Hematopoietic multipotent progenitor cell treated with erythropoietin and hydrocortisone succinate and interleukin-3 and kit ligand, for 4 days (in vitro differentiated cells): ENCODE measurements at places on chromosomes 3 and 15.

DNA sequence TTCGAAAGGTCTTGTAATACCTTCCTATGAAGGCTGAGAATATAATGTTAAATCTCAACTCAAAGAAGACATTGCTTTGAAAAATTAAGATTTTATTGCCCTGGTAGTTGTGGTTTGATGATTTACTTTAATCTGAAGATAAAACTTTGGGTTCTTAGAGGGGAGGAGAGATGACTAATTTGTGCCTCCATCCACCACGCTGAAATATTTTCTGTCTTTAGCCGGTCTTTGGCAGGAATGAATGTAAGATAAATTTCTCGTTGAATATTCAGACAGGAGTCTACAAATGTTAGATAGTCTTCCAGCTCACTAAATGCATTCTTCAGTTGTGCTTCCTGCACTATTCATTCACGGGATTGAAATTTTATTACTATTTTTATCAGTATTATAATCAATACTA is 844.3 kb upstream of the NR2F2 start:
- DNase-seq: no peak

DNA sequence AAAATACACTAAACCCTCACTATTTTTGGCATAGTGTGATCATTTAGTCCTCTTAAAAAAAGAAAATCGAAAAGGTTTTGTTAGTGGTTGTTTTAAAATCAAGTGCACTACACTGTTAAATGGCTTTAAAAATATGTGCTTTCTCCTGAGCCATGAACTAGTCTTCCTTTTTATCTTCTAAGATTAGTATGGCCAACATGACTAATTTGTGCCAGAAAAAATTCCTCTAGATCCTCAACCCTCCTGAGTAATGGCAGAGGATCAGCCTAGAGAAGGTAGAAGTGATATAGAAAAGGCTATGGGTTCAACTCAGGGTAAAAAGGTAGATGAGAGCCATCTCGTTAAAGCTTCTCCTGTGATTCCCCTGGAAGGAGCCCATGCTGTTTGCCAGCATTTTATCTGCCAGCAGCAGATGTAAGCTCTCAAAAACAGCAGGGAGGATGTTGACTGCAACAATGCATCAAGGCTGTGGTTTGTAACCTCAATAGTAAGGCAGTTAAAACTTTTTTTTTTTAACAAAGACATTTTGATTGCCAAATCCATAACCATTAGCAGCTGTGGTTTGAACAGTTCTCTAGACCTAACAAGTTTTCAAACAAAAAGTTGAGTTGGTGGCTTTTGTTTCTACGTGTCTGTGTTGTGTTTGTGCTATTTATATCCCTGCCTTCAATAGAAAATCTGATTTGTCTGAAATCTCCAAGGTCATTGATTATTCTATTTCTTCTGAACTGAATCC is 30.2 kb upstream of the ZNF609 start:
- DNase-seq: peak; percentile 97

GRCh38 chr3:194598771-194599557 is 34.3 kb downstream of the TMEM44 start:
- no peak for DNase-seq

DNA sequence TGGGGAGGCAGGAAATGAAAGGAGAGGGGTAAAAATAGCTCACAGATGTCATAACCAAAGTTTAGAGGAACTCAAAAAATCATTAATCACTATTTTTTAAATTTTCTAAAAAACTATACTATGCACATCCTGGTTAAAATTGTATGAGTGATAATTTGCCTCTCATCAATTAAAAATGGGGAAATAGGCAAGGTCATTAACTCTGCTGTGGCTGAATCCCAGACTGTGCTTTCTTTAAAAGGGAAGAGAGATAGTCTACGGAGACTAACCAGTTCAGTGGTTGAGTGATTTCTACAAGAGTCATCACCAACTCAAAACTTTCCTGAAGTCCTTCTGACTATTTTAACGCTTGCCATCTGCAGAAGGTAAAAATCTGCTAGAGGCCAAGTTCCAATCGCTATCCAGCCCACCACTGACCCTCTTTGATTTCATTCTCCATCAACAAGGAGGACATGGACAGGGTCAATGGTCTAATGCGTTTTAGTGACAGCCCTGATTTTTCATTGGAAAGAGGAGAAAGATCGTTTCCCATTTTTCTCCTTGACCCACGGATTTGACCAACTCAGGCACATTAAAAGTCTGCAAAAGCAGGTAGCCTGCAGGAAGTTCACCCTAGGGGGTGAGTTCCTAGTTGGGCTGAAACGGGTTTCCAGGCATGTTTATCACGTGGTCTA is 850 bp downstream of the SUCLG2 start:
- no peak for DNase-seq

GRCh38 chr3:18575573-18575972 is 150.4 kb upstream of the SATB1 start:
- no peak for DNase-seq

DNA sequence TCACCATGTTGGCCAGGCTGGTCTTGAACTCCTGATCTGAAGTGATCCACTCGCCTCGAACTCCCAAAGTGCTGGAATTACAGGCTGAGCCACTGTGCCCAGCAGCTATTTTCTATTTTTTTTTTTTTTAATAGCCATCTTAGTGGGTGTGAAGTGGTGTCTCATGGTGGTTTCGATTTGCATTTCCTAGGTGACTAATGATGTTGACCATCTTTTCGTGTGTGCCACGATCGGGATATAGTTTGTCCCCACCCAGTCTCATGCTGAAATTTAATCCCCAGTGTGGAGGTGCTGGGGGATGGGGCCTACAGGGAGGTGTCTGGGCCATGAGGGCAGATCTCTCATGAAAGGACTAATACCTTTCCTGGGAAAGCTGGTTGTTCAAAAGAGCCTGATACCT is 41.8 kb upstream of the MUC13 start:
- DNase-seq: no peak

GRCh38 chr3:10516544-10517452 is 11.4 kb upstream of the ATP2B2 start:
- DNase-seq: no peak

GRCh38 chr3:169118666-169119370 is 544.7 kb downstream of the MECOM start:
- peak; percentile 31 for DNase-seq

- peak; percentile 96 for DNase-seq
Measured at GRCh38 chr3:129314386-129315222, 35.9 kb downstream of the HMCES start.

GRCh38 chr15:35194296-35194695 is 109.2 kb upstream of the NANOGP8 start:
- DNase-seq: no peak

DNA sequence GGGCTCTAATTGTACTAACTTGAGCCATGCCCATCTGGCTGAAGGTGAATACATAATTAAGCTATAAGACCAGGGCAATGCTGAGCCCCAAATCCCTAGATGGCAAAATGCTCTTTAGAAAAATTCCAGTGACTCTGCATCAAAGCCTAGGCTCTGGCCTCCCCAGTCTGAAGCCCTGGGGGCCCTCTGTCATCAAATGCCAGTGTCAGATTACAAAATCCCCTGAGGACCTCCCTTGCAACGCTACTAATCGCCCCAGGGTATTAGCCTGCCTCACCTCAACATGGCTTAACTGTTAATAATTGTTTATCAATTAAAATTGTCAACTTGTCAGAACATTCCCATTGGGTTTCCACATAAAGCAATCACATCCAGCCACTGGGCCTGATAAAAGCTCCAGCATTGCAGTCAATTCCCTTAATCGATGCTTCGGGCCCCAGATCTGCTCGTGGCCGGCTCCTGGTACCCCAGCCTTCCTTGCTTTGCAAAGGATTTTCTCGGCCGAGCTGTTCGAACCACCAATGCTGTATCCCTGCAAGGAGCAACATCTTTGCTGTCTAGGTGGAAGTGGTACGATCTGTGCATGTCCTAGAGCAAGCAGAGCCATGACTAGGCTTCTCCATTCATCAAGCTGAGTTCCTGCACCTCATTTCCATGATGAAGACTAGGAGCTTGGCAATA is 151.7 kb downstream of the MEGF11 start:
- no peak for DNase-seq

- peak; percentile 83 for DNase-seq
Measured at GRCh38 chr3:152524198-152525140, 255.7 kb downstream of the MBNL1 start.

DNA sequence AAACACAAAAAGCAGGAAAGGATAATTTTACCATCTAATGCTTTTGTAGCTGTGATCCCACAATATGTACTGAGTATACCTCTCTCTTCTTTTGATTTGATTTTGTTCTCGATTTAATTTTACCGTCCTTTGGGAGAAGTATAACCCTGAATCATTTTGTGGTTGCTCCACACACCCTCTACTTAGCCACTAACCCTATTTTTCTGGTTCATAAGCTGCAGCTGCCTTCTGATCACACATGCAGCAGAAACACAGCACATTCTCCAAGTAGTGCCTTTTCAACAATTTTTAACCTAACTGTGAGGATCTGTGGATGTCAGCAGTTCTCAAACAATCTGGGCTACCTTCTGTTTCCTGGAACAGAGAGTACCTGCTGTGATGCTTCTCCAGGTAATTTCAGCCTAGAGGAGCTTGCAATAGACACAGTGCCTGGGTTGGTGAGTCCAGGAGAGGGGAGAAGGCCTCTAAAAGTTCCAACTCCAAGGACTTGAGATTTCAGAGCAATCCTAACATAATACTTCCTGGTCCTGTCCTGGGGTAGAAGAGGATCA is 40.3 kb downstream of the HGD start:
- no peak for DNase-seq

DNA sequence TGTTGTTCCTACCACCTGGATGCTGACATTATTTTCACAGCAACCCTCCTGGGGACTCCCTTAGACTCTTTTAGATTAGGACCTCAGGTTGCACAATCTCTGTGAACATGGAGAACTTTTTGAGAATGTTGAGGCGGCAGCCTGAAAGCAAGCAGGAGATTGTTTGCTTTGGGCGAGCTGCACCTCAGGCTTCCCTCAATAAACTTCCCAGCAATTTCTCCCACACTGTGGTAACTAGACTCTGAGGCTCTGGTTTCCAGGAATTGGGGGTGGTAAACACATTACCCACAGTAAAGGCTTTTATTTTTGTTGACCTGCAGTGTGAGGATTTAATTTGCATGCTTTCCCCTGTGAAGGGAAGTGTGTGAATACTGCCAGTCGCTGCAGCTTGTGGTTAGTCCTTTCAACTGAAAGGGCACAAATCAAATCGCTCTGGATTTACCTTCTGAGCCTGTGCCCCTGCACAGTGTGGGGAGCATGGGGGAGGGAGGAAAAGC is 35.2 kb upstream of the SIAH2 start:
- peak; percentile 24 for DNase-seq

GRCh38 chr15:51180011-51180410 is 85.3 kb upstream of the TNFAIP8L3 start:
- no peak for DNase-seq

DNA sequence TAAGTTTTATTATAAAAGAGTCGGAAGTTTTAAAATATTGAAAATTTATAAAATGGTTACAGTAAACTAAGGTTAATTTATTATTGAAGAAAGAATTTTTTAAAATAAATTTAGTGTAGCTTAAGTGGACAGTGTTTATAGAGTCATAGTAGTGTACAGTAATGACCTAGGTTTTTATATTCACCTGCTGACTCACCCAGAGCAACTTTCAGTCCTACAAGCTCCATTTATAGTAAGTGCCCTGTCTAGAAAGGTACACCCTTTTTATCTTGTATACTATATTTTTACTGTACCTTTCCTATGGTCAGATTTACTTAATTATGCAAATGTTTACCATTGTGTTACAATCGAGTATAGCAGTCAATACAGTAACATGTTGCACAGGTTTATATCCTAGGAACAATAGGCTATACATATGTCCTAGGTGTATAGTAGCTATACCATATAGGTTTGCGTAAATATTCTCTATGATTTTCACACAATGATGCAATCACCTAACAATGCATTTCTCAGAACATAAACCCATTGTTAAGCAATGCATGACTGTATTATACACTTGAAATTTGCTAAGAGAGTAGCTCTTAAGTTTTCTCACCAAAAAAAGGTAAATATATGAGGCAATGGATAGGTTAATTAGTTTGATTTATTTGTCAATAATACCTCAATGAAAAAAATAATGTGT is 106.9 kb upstream of the CD96 start:
- no peak for DNase-seq

- DNase-seq: peak; percentile 26
Measured at GRCh38 chr15:76345880-76346668, 9.5 kb downstream of the ISL2 start.

DNA sequence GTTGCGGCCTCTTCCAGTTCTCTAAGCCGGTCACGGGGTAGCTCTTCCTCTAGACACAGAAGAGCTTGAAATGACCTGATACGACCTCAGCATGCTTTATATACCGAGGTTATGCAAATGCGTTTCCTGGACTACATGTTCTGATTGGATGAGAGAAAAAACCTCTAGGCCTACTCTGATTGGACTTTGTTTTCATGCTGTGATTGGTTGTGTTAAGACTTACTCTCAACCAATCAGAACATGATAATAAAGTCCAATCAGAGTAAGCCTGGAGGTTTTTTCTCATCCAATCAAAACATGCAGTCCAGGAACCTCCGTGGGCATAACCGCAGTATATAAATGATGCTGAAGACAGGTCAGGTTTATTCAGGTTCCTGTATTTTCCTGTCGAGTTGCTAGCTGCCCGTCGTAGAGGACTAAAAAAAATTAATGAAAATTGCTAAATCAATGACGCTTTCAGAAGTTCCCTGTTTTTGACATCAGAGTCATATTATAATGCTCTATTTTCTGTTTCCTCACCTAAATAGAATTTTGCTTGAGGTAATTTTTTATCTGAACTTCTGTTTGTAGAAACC is 177.4 kb downstream of the POTEB3 start:
- no peak for DNase-seq

GRCh38 chr3:151265166-151265565 is 13.2 kb downstream of the P2RY14 start:
- DNase-seq: peak; percentile 58

- peak; percentile 83 for DNase-seq
Measured at GRCh38 chr3:32249184-32249782, 10.8 kb downstream of the CMTM8 start.

- DNase-seq: no peak
Measured at GRCh38 chr15:77457905-77458265, 37.2 kb downstream of the HMG20A start.

DNA sequence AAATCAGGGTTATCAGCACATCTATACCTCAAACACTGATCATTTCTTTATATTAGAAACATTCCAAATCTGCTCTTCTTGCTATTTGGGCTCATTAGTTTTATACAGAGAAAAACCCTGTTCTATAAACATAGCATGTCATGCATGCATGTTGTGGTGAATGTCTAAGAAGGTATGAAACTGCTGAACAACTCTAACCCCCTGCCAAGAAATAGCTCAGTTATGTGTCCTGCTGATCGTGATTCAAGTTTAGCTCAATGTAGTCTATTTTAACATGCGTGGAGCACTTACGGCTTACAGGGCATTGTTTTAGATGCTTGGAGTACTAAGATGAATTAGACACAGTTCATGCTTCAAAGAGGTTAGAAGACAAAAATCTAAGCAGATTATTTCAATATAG is 35.8 kb downstream of the MYH15 start:
- DNase-seq: no peak

DNA sequence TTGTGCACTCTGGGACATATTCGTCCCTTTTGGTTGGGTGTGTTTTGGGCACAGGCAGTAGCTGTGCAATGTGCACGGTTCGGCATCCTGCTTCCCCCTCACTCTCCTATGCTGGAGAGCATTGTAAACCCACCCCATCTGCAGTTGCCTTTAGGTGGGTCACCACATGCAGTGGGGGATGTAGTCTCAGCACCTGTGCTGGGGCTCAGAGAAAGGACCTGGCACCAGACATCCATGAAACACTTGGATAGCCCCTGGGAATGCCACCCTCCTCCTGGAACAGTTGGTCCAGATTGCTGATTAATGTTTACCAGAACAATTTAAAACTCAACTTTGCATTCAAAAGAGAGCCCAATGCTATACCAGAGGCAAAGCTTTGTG is 123.9 kb upstream of the MEF2A start:
- no peak for DNase-seq
